ENCODE measurements at places on chromosomes 1 and 21.
A peak's percentile ranks its signal among the peaks of the same experiment; 100 is the strongest.

- DNase-seq, result no peak
Measured at GRCh38 chr1:67677408-67677807, 7.6 kb upstream of the GADD45A start.

- no peak for DNase-seq
Measured at GRCh38 chr1:44225761-44226160, 12.5 kb downstream of the DMAP1 start.

- no peak for DNase-seq
Measured at GRCh38 chr1:12339396-12339795, 109.6 kb downstream of the VPS13D start.

- no peak for DNase-seq
Measured at GRCh38 chr1:60916906-60917305, 165.5 kb upstream of the NFIA start.

- DNase-seq, result no peak
Measured at GRCh38 chr1:119482517-119483425, 24.2 kb upstream of the HSD3B1 start.

DNA sequence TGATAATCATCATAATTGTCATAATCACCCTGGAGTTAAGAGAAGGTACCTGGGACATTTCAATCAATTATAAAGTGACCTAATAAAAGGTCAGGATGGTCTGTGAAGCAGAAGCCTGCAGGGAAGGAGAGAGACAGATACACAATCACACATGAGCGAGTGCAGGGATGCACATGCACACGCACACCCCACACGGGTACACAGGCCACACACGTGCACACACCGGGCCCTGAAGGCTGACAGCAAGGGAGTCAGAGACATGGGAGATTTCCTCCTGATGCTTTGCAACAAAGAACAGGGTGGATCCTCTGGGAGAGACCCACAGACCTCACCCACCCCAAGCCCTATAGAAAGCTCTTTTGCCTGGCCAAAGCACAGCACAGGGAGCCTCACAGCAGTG, 82.3 kb upstream of the ZC3H12A start:
- no peak for DNase-seq

GRCh38 chr1:2415801-2416208, 3.4 kb upstream of the PEX10 start:
- peak; percentile 54 for DNase-seq

- no peak for DNase-seq
Measured at GRCh38 chr1:226085675-226086285, 23.3 kb downstream of the H3-3A start.

GRCh38 chr1:167298325-167298724, 77.6 kb downstream of the POU2F1 start:
- DNase-seq, result no peak

- DNase-seq, result no peak
Measured at GRCh38 chr1:202243006-202243405, 49.4 kb downstream of the LGR6 start.

DNA sequence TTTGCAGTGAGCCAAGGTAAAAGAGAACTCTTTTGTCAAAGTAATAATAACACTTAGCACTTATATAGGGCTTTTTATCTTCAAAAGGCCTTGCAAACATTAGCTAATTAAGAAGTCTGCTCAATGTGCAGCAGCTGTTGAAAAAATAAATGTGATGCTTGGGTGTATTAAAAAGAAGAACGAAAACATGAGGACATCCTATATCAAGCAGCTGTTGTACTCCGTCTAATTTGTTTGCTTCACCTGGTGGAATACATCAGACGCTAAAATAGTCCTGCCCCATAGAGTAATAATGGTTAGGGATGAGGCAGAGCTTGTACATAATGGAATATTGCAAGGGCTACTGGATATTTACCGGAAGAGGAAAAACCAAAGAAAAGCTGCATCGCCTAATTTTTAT, 299.5 kb downstream of the ST6GALNAC3 start:
- no peak for DNase-seq

- no peak for DNase-seq
Measured at GRCh38 chr1:212355230-212355969, 59.3 kb downstream of the PACC1 start.

- DNase-seq, result no peak
Measured at GRCh38 chr1:206719169-206719839, 34.6 kb downstream of the MAPKAPK2 start.

- DNase-seq, result no peak
Measured at GRCh38 chr1:100395913-100396312, 43.6 kb downstream of the CDC14A start.

DNA sequence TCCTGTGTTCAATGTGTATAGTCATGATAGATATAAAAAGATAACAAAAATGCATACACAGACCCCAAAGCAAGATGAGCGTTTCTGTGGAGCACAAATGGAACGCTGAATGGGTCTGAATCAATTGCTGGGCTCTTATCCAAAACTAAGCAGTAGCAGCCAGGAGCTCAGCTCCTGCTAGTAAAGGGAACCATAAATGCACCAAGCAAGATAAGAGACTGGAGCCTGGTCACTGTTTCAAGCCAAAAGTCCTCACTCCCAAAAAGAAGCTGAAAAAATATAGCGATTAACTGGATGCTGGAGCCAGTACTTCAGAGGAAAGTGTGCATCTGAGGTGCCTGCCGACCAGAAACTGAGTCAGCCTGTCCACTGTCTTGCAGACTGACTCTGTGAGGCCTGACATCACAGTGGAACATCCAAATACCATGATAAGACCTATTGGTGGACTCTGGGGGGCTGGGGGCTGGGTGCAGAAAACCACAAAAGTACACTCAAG, 68.9 kb downstream of the LRRC8C start:
- no peak for DNase-seq

GRCh38 chr1:90725657-90726424, 8.7 kb upstream of the BARHL2 start:
- no peak for DNase-seq

GRCh38 chr21:24903994-24904635, 703.2 kb downstream of the MRPL39 start:
- no peak for DNase-seq

GRCh38 chr1:50981741-50982140, 11.7 kb downstream of the CDKN2C start:
- no peak for DNase-seq

- DNase-seq, result peak; percentile 43
Measured at GRCh38 chr1:229430761-229431283, 3.1 kb downstream of the ACTA1 start.

GRCh38 chr1:213281640-213282301, 230.7 kb downstream of the RPS6KC1 start:
- DNase-seq, result no peak

- peak; percentile 52 for DNase-seq
Measured at GRCh38 chr1:12600880-12601633, 17.0 kb downstream of the DHRS3 start.

GRCh38 chr1:204417074-204417997, 5.7 kb upstream of the PPP1R15B start:
- no peak for DNase-seq

DNA sequence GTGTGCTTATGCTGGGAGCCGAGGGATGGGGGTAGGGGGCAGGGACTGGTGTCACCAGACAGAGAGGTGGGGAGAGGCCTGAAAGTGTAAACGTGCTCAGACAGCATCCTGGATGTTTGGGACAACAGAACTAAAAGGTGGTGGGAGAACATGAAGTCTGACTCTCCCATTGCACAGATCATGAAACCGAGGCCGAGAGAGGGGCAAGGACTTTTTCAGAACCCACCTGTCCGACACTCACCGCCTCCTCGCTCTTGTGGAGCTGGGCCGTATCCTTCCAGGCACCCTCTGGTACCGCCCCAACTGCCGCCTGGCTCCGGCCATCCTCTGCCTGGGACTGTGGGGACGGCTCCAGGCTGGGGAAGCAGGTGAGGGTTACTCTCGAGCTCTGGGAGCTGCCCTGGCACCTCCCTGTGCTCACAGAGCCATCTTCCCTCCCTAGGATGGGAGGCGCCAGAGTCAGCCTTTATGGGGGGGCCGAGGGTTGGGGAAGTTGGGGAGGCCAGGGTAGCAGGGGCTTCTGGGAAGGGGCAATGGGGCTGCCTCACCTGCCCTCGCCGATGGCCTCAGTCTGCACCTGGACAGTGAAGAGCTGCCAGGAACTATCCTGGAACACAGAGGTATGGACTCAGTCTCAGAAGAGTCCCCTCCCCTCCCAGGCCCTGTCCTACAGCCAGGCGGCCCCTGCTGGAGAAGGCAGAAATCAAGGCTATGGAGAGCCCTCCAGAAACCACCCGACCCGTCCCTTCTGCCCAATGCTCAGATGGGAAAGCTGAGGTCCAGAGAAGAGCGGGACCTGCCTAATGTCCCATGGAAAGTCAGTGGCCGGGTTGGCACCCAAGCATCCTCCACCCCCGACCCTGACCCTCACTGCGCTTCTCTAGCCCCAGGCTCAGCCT, 7.0 kb downstream of the ATP13A2 start:
- no peak for DNase-seq

DNA sequence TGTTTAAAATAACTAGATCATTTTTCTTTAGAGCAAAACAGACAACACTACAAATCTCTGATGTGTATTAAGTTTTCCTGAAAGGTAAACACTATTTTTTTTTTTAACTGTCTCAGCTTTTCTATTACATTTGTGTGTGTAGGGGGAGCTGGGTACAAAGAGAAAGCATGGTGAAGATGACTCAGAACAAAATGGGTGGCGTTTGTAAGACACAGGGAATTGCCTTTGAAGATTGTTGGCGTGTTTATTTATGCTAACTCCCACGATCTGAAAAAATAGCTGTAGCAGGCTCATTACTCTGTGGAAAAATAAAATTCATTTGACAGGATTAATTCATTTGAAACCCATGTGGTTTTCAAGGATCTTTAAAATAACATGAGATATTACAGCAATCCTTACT, 285.1 kb downstream of the RYR2 start:
- DNase-seq, result no peak

- no peak for DNase-seq
Measured at GRCh38 chr1:219751870-219752507, 139.1 kb upstream of the ZC3H11B start.

GRCh38 chr1:64933296-64934070, 32.9 kb downstream of the JAK1 start:
- DNase-seq, result no peak

DNA sequence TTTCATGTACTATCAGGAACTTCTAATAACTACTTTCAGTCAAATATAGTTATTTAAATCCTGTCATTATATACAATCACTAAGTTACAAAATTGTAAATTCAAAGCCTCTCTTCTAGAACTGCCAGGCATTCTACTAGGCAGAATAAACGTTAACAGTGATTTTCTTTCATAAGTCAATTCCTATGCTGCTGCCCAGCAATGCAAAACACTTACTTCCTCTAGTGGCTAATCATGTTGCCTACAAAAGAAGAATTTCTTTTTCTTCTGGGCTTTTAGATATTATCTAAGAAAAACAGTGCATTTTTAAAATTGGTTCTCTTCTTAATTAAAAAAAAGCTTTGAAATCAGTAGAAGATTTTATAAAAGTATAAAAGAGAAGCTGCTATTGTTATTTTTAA, 509.8 kb upstream of the ADAMTS5 start:
- DNase-seq, result no peak

DNA sequence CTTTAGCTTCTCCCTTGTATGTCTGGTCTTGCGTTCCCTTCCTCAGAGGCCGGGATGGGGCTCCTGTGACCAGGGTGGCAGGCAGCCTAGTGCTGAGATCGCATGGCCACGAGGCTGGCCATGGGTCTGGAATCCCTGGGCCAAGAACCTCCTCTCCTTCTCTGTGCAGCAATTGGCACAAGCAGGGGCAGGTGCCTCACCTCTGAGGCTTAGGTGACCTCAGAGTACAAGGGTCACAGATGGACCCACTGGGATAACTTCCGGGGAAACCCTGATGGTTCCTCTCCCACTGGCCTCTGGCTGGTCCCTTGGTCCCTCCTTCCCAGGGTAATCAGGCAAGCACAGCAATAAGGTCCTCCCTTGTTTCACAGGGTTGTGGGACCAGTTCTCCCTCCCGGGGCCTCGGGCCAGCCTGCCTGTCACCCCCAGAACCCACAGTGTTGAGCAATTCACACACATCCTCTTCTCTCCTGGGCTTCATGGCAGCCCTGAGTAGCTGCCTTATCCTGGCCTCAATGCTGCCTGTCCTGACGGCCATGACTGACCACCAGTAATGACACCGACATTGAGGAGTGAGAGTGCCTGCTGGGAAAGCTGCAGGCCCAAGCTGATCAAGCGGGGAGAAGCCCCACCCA, 38.6 kb downstream of the BMP8A start:
- no peak for DNase-seq

GRCh38 chr1:23864801-23865542, 3.1 kb downstream of the FUCA1 start:
- DNase-seq, result no peak

DNA sequence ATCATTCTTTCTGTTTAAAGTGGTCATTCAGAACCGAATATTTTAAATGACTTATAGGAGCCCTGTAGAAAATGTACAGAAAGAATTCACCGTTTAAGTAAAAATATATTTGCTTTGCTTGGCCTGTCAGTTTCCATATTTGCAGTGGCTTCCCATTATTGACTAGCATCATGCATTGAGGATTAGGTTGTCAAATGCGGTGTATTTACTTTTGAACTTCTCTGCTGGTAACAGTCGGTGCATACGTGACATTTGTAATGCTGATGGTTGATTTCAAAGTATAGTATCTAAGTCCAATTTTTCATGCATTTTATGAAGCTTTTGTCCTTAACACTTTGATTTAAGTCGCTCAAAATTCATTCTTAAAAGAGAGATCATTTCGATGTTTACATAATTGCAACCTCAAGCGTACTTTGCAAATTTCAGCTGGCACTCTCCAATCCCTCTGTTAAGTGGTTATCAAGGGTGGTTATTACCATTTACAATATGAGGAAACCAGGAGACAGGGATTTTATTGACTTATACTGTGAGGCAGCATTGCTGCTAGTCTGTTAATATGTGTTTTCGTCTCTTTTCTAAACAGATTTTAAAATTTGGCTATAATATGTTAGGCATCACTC, 201.6 kb downstream of the SDCCAG8 start:
- DNase-seq, result no peak

- DNase-seq, result no peak
Measured at GRCh38 chr21:16983420-16983819, 529.4 kb upstream of the CXADR start.

DNA sequence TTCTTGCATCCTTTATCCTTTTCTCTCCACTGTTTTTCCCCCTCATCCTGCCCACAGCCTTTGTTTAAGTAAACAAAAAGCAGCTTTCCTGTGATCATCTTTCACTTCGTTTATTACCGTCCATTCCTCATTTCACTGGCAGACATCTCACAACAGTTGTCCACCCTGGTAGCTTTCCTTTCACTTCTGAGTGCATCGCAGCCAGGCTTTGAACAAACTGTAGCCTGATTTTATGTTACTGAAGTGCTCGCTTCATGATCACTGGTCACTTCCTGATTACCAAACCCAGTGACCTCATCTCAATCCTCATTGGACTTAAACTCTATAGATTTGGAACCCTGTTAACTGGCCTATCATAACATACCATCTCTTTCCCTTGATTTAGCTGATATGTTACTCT, 67.7 kb downstream of the SDCCAG8 start:
- no peak for DNase-seq

GRCh38 chr1:12722626-12723025, 6.7 kb downstream of the AADACL3 start:
- no peak for DNase-seq

- DNase-seq, result no peak
Measured at GRCh38 chr21:42542196-42542595, 28.5 kb downstream of the SLC37A1 start.

- DNase-seq, result no peak
Measured at GRCh38 chr1:169867012-169867675, 26.6 kb downstream of the SCYL3 start.

GRCh38 chr21:42937960-42938605, 12.7 kb upstream of the ERVH48-1 start:
- no peak for DNase-seq

Data from activated gamma-delta T cell treated with Interleukin-2 at 50 U/mL for 16 hours (primary cell).